ENCODE measurements at places on chromosomes 13 and 19.

DNA sequence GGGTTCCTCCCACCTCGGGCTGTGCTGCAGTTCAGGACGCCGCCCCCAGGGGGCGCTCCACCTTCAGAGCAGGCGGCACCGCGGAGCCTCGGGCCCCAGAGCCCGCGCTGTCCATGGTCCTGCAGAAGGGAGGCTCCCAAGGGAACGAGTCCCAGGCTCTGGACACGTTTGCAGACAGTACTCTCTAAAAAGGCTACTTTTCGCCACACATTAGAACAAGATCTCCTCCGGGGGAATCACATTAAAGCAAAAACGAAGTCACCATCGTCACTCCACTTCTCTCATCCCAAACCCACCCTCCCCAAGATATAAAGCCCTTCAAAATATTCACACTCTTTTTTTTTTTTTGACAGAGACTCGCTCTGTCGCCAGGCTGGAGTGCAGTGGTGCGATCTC is 4.6 kb upstream of the SIGLEC10 start:
- peak; percentile 73 for DNase-seq

DNA sequence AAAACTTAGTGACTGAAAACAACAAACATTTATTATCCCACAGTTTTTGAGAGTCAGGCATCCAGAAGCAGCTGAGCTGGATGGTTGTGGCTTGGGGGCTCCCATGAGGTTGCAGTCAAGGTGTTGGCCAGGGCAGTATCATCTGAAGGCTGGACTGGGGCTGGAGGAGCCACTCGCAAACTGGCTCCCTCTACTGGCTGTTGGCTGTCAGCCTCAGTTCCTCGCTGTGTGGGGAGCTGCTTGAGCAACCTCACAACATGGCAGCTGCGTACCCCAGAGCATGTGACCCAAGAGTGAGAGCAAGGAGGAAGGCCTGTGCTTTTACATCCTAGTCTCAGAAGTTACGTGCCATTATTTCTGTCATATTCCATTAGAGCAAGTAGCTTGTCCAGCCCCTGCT is 9.7 kb downstream of the YJU2 start:
- DNase-seq = no peak

DNA sequence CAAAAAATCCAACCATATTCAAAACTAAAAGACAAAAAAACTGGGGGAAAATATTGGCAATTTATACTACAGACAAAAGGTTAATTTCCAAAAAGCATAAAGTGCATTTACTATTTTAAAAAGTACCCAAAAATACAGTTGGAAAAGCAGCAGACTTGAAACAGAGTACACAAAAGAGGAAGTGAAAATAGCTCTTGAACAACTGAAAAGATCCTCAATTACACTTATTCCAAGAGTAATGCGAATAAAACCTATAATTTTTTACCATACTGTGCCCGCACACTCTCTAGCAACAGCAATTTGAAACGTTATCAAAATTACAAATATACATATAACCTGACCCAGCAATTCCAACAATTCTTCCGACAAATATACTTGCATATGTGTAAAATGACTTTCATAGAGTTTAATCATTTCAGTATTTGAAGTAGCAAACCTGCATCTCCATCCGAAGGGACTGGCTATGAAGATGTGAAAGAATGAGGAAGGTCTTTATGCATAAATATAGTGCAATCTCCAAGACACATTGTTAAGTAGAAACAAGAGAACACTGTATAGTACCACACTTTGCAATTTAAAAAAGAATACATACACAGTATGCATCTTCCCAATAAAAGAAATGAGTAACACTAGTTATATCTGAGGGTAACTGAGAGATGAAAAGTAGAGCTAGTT is 25.4 kb downstream of the ALG5 start:
- DNase-seq = no peak

- DNase-seq = no peak
These were observed 10.1 kb downstream of the YIPF2 start for GRCh38 chr19:10918359-10918758.

DNA sequence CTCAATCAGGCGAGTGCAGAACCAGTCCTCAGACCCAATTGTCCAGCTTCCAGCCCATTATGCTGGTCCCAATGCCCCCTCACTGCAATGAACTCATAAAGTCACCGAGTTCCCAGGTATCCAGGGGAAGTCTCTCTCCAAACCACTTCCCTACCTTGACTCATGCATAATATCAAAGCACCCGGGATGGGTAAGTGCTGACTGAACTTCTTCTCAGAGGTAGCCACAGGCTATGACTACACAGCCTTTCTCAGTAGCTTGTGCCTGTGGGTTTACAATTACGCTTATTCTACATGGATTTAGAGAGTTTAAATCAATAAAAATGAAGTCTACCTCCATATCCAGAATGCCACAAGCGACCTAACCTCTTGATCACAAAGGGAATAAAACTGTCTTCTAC is 1.7 kb upstream of the C13orf42 start:
- DNase-seq = no peak

Measured in left hindlimb (tissue), 1 donor.